ENCODE measurements at places on chromosomes 5 and 9.

DNA sequence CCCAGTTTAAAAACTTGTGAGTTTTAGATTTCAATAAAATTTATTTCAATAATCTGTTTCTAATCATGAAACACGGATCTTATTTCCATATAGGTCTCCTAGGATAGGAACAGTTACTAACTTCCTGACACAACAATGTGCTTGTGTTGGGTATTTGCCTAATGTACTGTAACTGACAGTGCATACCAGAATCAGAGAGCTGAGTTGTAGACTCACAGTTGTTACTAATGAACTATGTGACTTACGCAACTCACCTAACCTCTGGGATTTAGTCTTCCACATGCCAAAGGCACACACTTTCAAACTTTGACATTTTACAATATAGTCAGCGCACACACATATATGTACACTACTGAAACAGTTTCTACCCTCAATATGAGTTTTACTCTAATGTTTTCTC is 77.7 kb downstream of the HOMER1 start:
- peak; percentile 39 for ATAC-seq

DNA sequence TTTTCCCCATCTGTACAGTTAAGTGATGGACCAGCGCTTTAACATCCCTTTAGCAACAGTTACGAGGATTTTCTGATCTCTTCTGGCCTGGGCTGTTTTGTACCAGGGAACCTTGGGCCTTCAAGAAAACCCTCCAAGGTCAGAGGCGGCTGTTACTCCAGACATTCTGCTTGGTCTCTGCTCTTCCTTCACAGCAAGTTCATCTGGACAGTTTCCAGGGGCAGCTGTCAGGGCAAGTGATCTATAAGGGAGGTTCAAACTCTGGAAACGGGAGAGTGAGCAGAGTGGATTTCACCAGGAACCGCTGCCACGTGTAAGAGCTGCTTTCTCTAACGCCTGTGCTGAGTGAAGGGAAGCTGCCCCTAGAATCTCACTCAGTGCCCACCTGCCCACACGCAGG is 36.7 kb downstream of the ZNF618 start:
- no peak for ATAC-seq

- peak; percentile 94 for ATAC-seq
These were observed 277.0 kb downstream of the SMARCA2 start for GRCh38 chr9:2291980-2292704.

GRCh38 chr9:87872079-87872624 is 10.5 kb upstream of the SPATA31E1 start:
- no peak for ATAC-seq

- ATAC-seq: no peak
These were observed 15.7 kb downstream of the FBN2 start for GRCh38 chr5:128522336-128522735.

GRCh38 chr5:166772770-166773169 is 1518.7 kb upstream of the WWC1 start:
- no peak for ATAC-seq

DNA sequence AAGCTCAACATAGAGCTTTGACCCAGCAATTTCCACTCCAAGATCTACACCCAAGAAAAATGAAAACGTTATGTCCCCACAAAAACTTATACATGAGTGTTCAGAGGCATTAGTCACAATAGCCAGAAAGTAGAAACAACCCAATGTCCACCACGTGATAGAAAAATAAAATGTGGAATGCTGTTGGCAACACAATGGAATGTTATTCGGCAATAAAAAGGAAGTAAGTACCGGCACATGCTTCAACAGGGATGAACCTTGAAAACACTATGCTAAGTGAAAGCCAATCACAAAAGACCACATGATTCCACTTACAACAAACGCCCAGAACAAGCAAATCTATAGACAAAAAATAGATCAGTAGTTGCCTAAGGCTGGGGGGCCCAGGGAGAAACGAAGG is 6.0 kb downstream of the UBQLN1 start:
- no peak for ATAC-seq

- peak; percentile 82 for ATAC-seq
These were observed 33.1 kb downstream of the GTF3C4 start for GRCh38 chr9:132703336-132703735.

- ATAC-seq: no peak
These were observed 1.7 kb downstream of the NELFB start for GRCh38 chr9:137256856-137257255.

DNA sequence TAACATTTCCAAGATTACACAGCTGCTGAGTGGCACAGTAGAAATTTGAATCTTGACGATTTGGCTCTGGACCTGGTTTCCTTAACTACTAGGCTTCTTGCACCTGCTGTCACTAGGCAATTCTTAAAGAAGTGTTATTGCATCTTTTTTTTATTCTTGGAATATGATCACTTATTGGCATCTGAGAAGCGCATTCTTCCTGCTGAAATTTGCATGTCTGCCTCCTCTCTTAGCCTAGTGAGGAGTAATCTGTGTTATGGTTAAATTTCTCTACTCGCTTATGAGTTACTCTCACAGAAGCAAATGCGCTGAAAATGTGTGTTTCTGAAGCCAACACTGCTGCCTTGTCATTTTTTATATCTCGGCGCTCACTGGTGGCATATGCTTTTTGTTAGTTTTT is 89.3 kb downstream of the WDR41 start:
- no peak for ATAC-seq

DNA sequence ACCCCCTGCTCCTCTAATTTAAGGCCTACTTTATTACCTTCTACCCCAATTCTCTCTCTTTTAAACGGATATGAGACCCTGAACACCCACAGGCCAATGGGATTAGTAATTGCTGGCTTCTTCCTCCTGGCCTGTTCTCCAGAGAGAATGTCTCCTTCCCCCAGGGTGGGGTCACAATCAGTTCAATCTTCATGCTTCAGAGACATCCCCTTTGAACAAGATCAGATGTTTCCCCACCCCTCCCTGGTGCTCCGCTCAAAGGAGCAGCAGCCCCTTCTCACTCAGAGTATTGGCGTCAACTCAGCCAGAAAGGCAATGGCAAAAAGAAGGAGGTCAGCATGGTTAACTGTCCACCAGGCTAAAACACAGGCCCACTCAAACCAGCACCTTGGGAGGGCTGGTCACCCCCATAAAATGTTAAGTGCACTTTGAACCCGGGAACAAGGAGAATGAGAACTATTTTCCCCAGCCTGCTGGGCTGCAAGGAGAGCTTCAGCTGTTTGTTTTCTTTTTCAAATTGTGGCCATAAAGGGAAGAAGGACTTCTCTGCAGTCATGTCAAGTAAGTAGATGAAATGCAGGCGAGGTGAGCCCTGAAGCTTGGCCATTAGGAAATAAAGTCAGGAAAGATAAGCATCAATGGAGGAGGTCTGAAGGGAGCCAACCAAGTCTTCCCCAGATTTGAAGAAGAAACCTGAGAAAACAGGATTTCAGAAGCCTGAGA is 20.1 kb downstream of the LHFPL2 start:
- no peak for ATAC-seq

DNA sequence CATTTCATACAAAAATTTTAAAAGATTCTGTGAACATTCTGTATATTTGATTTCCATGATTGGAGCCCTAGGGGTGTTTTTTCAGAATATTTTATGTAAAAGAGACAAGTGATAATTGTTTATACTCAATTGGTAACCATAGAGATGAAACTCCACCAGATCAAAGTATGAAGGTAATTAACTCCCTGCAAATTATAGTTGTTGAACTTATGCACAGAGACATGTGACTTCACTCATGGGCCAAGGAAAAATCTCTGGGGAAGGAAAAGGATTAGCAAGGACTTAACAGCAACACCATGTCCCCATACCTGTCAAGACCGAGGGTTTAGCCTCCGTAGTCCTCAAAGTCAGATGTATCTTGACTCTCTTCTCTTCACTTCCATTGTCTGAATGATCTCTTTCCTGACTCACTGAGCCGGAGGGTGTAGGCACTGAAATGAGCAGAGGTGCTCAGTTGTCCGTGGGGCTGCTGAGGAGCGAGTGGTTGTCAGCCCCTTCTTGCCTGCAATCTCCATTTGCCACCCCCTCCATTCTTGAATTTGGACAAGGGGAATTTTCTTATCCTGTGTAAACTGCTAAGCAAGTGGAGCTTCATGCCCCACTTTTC is 17.5 kb upstream of the CXCL14 start:
- peak; percentile 64 for ATAC-seq

DNA sequence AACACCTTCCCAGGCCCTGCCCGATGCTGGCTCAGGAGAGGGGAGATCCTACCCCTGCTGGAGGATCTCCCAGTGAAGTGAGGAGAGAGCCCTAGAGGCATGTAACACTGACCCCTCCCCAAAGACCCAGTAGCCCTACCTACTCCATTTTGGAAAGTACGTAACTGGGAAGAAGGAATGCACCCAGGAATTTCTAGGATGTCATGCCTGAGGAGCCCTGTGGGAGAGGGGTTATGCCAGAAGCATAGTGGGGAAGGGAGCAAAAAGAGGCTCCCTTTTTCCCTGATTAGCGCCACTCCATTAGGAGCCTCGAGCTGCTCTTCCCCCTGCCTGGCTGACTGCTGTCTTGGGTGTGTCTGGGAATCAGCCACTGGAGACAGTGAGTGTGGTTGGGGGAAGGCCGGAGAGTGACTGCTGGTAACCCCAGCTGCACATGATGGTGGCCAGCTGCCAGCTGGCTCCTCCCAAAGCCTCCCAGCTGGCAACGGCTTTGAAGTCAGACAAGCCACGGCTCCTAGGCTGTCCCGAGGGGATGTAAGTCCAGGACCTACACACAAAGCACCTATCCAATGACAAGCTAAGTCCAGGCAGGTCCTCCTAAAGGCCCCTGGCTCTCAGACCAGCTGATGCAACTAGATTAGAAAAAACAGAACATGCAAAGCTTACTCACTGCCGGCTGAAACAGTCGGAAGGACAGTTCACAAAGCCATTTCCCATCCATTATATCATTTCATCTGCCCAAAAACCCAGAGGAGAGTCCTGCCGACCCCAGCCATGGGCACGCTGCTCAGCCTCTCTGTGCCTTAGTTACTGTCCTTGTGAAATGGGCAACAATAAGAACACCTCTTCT is 136.5 kb upstream of the ABCA1 start:
- ATAC-seq: peak; percentile 95

- ATAC-seq: no peak
These were observed 30.0 kb upstream of the FOXI1 start for GRCh38 chr5:170075696-170076095.

GRCh38 chr9:35907711-35908503 is 1.4 kb upstream of the SPAAR start:
- ATAC-seq: peak; percentile 39

- no peak for ATAC-seq
These were observed 55.8 kb upstream of the ZFAND5 start for GRCh38 chr9:72420783-72421182.

- ATAC-seq: no peak
These were observed 201.0 kb downstream of the MAPKAP1 start for GRCh38 chr9:125505988-125506438.

- no peak for ATAC-seq
These were observed 4.6 kb downstream of the IFNE start for GRCh38 chr9:21477466-21477865.

DNA sequence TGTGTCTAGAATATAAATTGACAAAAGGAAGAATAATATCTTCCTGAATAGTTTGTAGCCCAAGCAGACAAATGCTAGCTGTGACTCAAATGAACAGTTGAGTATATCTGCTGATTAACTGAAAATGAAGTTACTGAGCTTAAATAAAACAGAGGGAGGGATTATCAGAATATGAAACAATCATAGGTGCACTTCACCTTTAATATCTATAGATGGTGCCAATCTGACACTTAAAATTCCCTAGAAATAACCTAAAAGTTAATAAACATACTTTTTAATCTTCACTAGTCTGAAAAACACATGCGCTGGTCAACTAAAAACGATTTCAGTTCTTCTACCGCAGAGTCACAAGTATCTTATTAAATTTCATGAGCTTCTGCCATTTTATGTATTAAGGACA is 280.8 kb upstream of the RASA1 start:
- no peak for ATAC-seq

GRCh38 chr5:53482717-53483638 is 2.5 kb downstream of the FST start:
- ATAC-seq: peak; percentile 43

GRCh38 chr5:59799668-59800346 is 93.7 kb downstream of the PDE4D start:
- ATAC-seq: peak; percentile 83

DNA sequence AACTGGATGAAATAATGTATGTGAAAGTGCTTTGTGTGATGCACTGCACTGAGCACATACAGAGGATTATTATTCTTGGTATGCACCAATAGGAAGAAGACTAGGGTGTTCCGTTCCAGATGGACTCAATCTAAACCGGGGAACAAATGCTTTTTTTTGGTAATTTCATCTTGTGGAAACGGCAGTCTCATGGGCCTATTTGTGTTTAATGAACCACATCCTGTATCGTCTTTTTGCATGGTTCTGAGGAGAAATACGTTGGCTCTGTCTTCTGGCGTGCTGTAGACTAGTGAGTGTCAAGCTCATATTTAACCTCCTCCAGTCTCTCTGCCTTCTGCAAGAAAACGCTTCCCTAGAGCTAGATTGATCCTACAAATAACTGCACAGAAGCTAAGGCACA is 30.0 kb downstream of the TRIM32 start:
- ATAC-seq: no peak

DNA sequence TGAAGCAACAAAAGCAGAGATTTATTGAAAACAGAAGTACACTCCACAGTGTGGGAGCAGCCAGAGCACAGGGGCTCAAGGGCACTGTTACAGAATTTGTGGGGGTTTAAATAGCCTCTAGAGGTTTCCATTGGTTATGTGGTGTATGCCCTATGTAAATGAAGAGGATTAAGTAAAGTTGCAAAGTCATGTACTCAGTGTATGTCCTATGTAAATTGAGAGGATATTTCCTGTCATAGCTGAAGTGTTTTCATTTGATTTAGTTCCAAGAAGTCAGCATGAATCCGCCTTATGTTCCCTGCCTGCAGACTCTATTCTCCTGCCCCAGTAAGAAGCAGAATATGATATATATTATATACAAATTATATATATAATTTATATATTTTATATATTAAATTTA is 966.0 kb upstream of the COX7C start:
- ATAC-seq: no peak

GRCh38 chr5:147483188-147483790 is 26.6 kb downstream of the DPYSL3 start:
- no peak for ATAC-seq

GRCh38 chr5:153655201-153655510 is 164.7 kb downstream of the GRIA1 start:
- no peak for ATAC-seq

DNA sequence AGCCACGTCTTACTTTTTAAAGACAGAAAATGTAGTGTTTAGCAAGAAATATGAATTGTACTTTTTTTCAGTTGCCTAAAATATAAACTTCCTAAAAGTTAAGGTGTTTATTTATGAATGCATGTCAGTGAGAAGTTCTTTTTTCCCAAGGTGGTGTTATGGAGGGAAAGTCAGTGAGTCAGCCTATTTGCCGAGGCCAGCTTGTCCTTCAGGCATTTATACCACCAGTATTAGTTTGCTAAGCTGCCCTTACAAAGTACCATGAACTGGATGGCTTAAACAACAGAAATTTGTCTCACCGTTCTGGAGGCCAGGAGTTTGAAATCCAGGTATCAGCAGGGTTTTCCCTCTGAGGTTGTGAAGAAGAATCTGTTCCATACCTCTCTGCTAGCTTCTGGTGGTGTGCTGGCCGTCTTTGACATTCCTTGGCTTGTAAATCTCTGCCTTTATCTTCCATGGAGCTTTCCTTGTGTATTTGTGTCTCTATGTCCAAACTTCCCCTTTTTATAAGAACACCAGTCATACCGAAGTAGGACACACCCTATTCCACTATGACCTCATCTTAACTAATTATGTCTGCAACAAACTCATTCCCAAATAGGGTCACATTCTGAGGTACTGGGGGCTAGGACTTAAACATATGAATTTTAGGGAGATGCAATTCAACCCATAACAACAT is 38.4 kb downstream of the PRKACG start:
- ATAC-seq: no peak

All from esophagus mucosa (tissue), 1 donor.